ENCODE measurements at places on chromosomes 5 and 9. TPM values are rescaled to one million over a fixed set of nuclear protein-coding genes. Genes with fewer than 3 reads are reported as not detected.

DNA sequence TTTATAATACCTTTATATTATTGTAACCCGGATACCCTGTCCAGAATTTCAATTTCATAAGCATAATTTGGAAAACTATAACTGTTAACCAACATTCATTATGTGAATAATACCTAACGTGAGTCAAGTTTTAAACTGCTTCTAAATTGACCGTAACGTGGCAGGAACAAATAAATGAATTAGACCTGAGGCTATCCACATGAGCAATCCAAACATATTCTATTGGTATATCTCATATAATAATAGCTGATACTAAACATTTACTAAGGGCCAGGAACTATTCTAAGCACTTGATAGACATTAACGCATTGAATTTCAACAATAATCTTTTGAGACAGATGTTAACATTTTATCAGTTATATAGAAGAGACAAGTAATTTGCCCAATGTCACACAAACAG lies 276.4 kb downstream of the MEF2C start:
- DNase-seq, result no peak

GRCh38 chr5:178499352-178499751 lies 90.8 kb downstream of the COL23A1 start:
- no peak for DNase-seq

DNA sequence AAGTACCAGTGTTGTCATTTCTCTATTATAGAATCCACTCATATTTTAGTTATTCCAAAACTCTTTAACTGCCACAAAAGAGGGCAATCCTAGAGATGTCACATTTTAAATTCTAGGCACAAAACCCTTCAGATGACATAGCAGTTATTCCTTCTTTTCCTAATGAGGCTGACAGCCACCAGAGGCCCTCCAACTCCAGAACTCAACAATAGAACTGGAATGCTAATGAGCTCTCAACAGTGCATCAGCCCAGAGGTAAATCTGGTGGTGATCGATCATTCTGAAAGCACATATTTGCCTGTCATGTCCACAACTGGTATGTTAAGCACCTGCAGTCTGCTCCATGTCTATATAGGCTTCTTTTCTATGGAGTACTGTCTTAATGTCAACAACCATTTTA lies 40.2 kb upstream of the RAB3C start:
- DNase-seq, result no peak

- DNase-seq, result no peak
These were observed 10.8 kb downstream of the SEMA6A start for GRCh38 chr5:116563736-116564308.

The RNF180 gene
- 0.11 TPM for total RNA-seq

The GMCL2 gene
- total RNA-seq, result not detected

The ANKRD18B gene
- total RNA-seq, result 1.2 TPM

The IL5 gene
- total RNA-seq, result not detected
